Memory B cell (primary cell): ENCODE measurements at places on chromosomes 4 and X.
A peak's percentile ranks its signal among the peaks of the same experiment; 100 is the strongest.

- DNase-seq = no peak
Observed at GRCh38 chrX:148755111-148755510, 254.7 kb downstream of the AFF2 start.

- no peak for DNase-seq
Observed at GRCh38 chrX:70453024-70453618, 8.5 kb downstream of the DLG3 start.

DNA sequence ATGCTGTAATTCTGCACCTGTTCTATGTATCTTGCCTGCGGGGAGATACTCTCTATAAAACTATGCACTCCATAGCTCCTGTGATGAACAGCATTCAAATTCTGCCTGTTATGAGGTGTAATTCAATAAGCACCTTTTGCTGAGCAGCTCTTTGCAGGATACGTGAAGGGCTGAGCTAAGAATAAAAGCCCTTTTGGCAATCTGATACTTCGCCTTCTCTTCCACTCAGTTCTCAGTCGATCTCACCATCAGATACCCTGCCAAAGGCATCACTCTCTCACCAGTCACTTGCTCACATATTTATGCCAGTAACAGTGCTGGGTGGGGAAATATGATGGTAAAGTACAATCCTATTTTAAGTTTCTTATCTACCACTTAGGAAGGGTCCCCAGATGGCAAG is 67.2 kb downstream of the RPS3A start:
- no peak for DNase-seq

DNA sequence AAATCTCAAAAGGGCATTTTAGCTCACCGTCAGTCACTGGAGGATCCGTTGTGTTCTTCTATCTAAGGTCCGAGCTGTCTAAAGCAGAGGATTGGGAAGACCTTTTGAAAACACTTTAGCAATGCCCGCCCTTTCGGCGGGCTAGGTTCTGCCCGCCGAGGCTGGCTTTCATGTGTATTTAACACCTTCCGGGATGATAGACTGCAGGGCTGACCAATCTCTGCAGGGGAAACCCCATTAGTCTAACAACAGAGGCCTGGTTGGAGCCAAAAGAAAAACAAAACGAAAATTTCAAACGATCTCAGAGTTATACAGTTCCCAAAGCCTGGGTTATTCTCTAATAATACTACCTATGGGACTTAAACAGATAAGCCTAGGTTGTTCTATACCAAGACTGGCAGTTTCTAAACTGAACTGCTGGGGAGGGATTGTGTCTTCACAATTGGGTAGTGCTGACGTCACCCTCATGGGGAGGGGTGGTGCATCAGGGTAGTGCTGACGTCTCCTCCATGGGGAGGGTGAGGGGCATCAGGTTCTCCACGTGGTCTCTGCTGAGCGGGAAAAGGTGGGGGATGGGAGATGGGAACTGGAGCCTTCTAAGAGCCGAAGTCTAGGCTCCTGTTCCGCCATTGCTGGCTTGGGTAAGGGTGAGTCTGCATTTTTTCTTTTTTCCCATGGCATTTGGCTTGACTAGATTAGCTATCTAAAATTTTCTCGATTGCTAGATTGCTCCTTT is 14.8 kb upstream of the CUL4B start:
- no peak for DNase-seq

- no peak for DNase-seq
Observed at GRCh38 chrX:112012360-112012759, 70.2 kb downstream of the TRPC5 start.

DNA sequence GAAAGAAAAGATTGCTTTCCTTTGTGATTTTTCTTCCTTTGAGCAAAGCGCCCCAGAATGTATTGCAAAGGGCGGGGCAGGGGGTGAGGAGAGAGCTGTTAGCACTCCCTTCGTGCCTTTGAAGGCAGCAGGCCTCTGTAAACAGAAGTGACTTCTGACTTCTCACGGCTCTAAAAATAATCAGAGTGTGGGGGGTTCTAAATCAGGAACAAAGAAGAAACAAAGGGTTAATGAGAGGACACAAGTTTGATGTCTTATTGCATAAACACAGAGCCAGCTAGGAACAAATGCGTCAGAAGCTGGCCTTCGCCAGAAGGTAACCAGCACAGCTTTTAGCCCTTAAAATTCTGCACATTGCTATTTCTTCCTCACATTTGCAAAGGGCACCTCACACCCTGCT is 626.2 kb downstream of the MID1IP1 start:
- no peak for DNase-seq

DNA sequence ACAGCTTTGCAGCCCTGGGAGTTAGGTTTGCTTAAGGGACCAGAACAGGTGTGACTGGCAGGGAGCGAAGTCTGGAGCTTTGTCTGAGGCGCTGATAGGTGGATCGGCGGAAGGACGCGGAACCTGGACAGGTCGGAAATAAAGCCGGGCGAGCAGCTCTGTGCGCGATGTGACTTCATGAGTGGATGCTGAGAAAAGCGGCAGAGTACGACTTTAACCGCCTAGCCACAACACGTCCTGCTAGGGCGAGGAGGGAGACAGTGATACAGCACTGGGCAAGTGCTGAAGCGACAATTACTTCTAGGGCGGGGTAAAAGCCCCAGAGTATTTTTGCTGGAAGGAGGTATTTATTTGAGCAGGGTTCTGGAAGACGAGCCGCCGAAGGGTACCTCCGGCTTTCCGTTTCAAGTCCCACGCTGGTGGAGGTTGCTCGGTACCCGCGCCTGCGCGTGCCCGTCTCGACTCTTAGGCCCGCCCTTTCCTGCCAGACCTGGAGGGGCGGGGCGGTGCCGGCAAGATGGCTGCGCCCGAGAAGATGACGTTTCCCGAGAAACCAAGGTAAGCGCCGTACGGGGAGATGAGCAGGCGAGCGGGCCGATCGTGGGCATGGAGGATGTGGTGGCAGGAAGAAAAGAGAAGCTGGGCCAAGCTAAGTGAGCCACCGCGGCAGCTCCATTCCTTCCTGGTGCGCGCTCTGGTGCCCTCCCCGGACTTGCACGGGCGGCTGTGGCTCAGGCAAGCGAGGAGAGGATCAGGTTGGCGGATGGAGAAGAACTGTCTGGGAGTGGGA is at the start of gene ZRSR2:
Gene ZRSR2, plus strand, starts transcription at position 506 of the 790 bp plus-strand sequence. Its CDS starts 12 bp downstream, at position 518.
- DNase-seq = peak; percentile 70

DNA sequence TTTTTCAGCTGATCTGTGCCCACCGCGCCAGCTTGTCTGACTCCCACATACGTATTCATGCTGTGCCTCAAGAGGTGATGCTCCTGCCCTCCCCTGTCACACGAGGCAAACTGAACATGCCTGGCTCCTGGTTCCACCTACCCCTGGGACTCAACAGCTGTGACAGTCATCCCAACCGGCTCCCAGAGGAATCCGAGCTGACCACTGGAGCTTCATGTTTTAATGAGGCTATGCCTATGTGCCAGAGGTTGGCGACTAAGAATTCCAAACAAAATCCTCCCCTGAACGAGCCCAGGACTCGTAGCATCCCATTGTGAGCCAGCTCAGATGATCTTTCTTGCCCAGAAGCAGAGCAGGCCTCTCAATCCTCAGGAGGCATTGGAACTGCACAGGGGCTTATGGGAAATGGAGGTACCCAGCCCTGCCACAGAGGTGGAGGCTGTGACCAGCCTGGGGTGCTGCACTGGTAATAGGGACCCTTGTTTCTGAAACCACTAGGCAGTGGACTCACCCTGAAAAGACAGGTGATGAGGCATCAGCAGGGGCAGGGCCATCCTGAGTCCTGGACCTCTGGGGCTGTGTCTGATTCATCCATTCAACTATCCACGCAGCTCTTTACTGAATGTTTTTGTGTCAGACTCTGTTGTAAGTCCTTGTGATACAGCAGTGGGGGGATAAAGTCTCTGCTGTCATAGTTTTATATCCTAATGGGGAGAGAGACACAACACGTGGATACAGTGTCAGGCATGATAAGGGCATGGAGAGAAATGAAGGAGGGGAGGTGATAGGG is 325.0 kb downstream of the EVC2 start:
- DNase-seq = no peak

DNA sequence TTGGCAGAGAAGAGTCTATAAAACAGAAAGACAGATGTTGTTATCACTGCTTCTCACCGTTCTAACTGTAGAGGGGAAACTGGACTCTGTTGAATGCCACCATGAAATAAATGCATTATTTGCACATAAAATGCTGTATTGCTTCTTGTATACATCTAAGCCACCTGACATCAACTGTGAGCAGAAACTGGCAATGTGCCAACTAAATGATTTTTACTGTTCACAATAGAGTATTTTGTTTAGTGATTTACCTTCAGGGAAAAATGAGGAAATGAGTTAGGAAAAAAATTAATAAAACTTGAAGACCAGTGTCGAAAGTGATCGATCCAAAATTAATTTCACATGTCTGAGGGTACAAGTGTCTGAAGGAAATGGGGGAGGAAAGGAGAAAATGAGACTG is 65.9 kb upstream of the TNIP3 start:
- no peak for DNase-seq

DNA sequence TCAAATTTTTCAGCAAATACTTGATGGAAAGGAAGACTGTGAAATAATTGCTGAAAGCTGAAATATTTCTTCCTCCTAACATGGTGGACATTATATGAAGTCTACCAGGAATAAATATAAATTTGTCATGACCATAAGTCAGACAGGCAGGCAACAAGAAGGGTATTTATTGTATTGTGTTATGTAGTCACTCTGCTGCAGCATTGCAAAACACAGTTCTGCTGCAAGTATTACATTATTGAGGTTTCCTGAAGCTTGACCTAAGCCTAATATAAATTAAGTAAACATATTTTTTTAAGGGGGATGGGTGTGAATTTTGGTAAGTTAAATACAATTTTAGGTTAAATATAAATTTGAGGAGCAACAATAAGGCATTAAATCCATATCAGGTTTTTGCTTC is 60.2 kb upstream of the MAOA start:
- no peak for DNase-seq

GRCh38 chr4:118883861-118884260 is 4.8 kb upstream of the SYNPO2 start:
- DNase-seq = no peak

DNA sequence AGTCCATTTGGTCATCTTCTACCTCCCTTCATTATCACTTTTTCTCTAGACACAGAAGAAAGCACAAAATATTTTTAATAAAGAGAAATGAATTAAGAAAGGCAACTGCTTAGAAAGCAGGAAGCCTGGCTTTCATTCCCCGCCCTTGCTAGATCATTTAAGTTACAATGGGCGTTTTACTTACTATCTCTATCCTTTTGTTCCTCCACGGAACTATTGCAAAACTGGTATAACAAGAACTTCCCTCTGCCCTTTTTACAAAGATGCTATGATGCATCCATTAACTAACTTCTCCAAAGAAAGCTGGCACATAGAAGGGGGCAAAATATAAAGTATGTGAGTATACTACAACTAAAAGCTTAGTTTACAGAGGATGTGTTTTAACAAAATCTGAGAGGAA is 434.5 kb upstream of the FTHL17 start:
- no peak for DNase-seq

GRCh38 chrX:13900351-13900750 is 83.5 kb upstream of the GPM6B start:
- no peak for DNase-seq

DNA sequence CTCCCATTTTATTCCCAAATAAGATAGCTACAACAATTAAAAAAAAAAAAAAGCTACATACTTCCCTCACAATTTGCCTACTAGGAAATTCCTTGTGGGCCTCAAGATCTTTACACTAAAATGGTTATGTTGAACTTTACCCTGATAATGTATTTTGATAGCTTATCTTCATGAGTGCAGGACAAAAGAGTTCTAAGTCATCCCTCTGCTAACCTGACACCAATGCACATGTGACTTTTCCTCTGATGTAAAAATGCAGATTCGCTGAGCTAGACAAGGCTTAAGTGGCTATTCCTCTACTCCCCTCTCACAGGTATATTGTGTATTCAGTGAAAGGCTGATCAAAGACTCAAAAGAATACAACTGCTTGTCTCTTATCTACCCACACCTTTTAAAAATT is 22.5 kb downstream of the ELF2 start:
- no peak for DNase-seq

- no peak for DNase-seq
Observed at GRCh38 chr4:38489011-38489861, 174.8 kb upstream of the KLF3 start.

GRCh38 chr4:52822583-52822971 is 39.5 kb upstream of the RASL11B start:
- DNase-seq = no peak

GRCh38 chr4:105996845-105997244 is 101.6 kb downstream of the NPNT start:
- no peak for DNase-seq

DNA sequence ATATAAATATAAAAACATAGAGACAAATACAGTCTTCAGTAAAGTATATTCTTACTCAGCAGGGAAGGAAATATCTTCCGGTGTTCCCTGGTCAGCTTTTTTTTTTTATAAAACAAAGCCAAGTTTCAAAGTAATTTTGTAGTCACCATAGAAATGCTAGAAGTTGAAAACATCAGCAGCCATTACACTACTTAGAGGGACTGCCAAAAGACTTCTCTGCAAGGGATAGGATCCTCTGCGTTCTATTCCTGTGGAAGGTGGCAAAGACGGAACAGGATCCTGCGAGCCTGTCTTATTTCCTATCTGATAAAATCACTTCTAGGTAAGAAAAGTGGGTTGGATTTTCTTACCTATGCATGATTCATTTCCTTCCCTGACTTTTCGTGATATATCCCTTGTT is 19.4 kb downstream of the CLDN22 start:
- DNase-seq = no peak

GRCh38 chr4:119894650-119895208 is 171.9 kb downstream of the MAD2L1 start:
- no peak for DNase-seq

- no peak for DNase-seq
Observed at GRCh38 chr4:19009881-19010280, 988.3 kb upstream of the LCORL start.

- peak; percentile 81 for DNase-seq
Observed at GRCh38 chrX:154308108-154308946, 12.7 kb downstream of the TKTL1 start.

DNA sequence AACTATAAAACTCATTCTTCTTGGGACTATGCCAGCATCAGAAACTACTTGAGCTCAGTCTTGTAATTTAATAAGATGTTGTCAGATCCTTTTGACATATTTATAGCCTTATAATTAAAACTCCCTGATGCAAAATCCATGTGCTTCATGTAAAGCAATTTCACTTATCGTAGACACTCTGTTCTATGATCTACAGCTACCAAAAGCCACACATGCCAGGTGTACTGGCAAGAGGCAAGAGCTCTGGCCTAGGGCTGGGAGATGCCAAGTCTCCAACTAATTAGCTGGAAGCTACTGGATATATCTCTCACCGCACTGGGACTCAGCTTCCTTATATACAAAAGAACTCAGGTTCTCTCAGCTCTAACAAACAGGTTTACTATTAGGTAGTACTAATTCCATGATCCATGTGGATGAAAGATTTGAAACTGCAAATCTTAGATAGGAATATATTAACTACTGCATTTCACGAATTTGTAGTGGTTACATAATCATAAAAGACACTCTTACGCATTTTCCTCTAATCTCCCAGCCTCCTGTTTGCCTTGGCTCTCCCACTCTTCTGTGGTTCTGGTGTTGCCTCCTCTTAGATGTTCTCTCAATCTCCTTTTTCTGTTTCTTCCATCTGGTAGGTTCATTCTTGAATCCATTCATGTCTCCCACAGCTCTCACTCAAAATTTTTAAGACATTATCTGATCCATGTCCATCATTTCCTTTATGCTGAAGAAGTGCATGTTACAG is 103.0 kb downstream of the HHIP start:
- no peak for DNase-seq
